NK-92 treated with Interleukin-12 subunit alpha and Interleukin-12 subunit beta, amount 100 ng/mL, for 24 hours (cell line): ENCODE measurements at places on chromosomes 4 and X.
A peak's percentile ranks its signal among the peaks of the same experiment; 100 is the strongest.

- DNase-seq, result no peak
Observed at GRCh38 chr4:87698394-87698793, 48.3 kb downstream of the DMP1 start.

DNA sequence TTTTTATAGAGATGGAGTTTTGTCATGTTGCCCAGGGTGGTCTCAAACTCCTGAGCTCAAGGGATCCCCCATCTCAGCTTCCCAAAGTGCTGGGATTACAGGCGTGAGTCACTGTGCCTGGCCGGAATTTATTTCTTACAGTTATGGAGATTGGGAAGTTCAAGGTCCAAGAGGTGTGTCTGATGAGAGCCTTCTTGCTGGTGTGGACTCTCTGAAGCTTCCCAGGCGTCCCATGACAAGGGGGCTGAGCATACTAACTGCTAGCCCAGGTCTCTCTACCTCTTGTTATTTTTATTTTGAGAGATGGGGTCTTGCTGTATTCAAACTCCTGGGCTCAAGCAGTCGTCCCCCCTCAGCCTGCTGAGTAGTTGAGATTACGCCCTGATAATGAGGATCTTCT, 2.9 kb upstream of the NSD2 start:
- no peak for DNase-seq

DNA sequence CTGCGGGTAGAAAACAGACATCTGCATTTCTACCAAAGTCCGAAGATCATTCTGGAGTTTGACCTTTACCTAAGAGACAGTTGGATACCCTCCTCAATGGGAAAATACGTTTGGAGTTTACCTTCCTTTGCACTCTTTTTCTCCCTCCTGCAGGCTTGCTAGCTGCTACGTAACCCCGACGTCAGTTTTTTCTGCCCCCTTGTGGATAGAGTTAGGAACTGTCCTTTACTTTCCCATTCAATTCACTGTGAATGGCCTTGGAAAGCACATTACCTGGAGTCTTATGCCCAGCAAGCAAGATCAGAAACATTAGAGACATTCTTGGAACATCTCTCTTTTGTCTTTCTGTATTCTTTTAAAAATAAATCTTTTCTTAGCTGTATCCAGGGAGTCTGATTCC, 250.7 kb downstream of the NAP1L3 start:
- DNase-seq, result no peak

DNA sequence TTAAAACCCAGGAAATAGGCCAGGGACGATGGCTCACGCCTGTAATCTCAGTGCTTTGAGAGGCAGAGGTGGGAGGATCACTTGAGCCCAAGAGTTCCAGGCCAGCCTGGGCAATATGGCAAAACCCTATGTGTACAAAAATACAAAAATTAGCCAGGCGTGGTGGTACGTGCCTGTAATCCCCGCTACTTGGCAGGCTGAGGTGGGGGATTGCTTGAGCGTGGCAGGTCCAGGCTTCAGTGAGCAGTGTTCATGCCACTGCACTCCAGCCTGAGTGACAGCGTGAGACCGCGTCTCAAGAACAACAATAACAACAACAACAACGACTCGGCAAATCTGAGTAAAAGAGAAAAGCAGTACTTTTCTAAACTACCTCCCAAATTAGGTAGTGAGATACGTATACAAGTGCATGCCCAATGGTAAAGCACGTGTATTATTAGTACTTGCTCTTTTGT, 13.0 kb upstream of the NDUFC1 start:
- no peak for DNase-seq

GRCh38 chr4:107808572-107808971, 16.2 kb upstream of the SGMS2 start:
- DNase-seq, result no peak

DNA sequence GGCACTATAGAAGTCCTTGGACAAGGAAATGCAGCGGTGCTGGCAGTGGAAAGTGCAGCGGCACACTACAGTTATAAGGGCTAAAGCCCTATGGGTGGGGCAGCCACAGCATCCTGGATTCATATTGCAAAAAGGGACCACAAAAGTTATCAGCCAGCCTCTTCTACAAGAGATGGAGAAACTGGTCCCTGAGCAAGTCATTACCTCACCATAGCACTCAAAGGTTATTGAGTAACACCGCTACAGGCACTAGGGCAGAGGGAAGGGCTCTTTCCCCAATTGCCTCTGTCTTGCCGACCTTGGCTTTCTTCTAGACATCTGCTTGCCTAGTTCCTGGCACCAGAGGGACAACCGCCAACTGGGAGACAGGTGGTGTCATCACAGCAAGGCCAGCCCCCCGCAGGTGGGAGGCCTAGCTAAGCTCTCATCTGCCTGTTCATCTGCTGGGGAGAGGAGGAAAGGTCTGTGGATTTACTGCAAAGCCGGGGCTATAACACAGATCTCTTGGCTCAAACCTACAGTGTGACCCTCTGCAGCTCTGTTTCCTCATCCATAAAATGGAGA, 600.0 kb downstream of the BCOR start:
- DNase-seq, result no peak

GRCh38 chr4:150949342-150949741, 65.7 kb downstream of the LRBA start:
- DNase-seq, result no peak

DNA sequence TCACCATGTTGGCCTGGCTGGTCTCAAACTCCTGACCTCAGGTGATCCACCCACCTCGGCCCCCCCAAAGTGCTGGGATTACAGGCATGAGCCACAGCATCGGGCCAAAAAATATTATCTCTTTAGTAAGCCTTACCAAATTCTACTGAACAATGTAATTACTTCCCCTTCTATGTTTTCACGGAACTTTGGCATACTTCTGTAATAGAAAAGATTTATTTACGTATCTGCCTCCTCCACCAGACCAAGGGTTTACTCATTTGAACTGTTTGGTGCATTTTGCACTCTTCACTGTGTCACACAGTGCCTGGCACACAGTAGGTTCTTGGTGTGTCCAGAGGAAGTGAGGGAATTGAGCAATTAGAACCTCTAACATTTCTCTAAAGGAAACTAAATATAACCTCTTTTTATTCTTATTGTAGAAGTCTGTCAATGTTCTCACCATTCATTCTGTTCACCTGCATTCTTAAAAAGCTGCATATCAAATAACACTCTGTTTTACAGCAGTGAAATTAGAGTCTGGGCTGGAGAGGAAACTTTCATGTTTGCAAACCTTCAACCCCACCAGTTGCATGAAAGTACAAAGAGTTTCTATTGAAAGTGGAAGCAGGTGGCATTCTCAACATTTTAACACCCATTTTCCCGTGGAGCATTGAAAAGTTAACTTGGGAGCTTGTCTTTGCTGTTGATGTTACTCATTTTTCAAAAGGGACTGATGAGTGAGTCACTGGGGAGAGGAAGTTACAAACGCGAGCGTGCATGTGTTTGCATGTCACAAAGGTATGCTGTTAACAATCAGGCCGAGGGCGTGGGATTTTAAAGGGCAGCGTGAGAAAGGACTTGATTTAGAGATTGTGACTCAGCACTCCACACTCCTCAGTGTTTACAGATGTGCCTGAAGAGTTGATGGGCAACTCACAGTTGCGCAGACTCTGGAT, 314.1 kb downstream of the STK32B start:
- DNase-seq, result no peak

DNA sequence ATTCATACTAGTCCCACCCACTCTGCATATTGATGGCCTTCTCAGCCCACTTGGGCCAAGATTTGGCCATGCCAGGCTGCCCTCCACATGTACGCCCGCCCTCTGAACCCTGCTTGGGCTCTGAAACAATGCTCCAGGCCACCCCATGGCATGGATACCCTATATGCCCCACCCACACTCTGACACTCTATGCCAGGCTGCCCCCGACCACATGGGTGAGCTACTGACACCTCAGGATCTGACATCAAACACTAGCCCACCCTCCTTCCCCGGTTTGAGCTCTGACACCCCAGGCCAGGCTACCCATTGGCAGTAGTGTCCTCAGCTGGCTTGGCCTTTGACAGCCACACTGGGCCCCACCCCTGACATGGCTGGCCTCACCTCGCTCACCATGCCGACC, 69.5 kb downstream of the HPRT1 start:
- DNase-seq, result no peak

- DNase-seq, result no peak
Observed at GRCh38 chrX:49220100-49220499, 13.0 kb downstream of the CACNA1F start.

- DNase-seq, result no peak
Observed at GRCh38 chrX:130497531-130497930, 95.7 kb downstream of the RBMX2 start.

GRCh38 chr4:123622572-123622971, 226.0 kb downstream of the SPRY1 start:
- no peak for DNase-seq

DNA sequence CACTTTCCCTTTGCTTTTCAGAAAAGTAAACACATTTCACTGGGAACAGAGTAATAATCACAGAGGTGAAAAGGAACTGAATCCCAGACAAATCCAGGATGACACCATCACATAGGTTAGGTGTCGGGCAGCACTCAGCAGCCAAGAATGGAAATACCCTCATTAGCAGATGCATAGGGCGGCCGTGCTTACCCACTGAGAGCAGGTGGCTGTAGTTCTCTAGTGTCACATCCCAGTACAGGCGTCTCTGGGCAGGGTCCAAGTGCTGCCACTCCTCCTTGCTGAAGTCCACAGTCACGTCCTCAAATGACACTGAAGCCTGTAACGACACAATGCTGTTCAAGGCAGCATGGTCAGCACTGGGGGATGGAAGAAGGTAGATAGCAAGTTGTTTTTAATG, 26.9 kb downstream of the ZNF41 start:
- no peak for DNase-seq

DNA sequence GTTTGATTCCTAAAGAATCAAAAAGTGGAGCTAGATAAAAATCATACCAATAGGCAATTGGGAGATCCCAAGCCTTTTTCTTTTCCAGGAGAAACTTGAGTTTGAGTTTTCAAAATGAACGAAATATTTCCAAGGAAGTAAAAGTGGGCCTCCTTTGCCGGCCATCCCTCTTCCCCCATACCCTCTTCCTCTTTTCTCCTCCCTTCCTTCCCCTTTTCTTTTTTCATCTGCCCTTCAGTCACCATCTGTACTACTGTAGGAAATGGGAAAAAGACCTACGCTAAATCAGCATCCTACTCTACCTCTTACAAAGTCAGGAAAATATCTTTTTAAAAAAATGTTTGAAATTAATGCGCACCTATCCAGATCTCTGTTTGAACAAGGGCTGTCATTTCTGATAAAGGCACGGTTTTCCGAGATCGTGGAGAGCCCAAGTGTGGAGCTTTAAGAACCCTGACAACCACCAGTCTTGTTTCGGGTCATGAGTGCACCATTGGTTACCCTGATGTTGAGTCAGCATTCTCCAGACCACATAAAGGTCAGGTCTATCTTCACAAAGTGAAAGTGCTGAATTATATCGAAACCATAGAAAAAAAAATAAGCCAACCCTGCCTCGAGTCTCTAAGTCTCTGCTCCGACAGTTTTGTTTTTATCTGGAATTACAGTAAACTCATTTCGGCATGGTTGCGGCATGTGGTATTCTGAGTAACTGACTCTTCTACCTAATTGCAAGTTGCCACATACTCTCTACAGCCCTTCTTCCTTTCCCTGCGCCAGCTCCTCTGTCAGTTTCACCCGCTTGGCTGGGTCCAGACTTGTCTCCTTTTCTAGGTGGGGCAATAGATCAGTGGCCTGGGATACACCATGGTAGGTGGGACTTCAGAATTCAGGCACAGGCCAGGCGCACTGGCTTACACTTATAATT, 140.2 kb upstream of the KLF3 start:
- DNase-seq, result peak; percentile 34

GRCh38 chrX:45712067-45712466, 511.4 kb upstream of the DIPK2B start:
- DNase-seq, result no peak

DNA sequence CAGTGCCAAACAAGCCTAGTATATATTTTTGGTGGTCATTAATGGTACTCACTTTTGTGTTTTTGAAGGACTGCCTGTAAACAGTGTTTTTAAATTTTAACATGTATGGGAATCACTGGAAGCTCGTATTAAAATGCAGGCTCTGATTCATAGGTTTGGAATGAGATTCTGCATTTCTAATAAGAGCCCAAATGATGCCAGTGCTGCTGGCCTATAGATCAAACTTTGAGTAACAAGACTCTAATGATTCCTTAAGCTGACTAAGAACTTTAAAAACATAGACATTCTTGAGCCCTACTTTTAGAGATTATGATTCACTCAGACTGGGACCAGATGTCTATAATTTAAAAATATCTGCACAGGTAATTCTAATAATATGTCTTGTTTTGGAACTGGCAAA, 823.2 kb upstream of the LCORL start:
- no peak for DNase-seq

- no peak for DNase-seq
Observed at GRCh38 chr4:151745481-151746231, 15.2 kb downstream of the GATB start.

DNA sequence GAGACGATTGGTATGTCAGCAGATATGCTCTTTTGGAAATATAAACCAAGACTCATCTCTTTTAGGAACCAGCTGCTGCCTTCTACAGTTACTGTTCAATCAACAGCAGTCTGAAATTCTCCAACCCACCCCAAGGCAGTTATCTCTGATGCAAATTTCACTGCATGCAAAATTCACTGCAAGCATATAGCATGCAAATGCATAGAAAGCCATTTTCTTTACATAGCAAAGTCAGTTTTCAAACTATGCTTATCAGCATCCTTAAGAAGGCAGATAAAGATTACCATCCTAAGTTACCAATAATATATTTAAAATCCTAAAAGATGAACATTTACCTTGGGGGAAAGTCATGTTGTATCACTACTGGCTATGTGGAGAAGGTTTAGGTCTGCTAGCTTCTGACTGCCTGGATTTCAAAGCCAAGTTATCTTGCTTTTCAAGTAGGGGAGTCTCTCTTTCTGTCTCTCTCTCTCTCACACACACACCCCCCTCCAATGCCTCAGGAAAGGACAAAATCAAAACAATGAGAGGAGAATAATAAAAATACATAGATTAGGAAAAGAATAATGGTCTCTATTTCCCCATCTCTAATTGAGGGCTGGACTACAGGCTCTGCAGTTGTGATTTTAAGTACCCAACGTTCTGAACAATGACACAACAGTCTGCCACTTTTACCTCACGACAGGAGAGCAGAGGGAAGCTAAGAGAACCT, 1.5 kb downstream of the NMU start:
- DNase-seq, result no peak

GRCh38 chr4:2469192-2469984, 482 bp downstream of the RNF4 start:
- DNase-seq, result peak; percentile 72

GRCh38 chr4:135192751-135193535, 991.4 kb upstream of the PABPC4L start:
- DNase-seq, result no peak

- DNase-seq, result no peak
Observed at GRCh38 chrX:107730991-107731766, 44.4 kb downstream of the TSC22D3 start.

- no peak for DNase-seq
Observed at GRCh38 chrX:152520653-152521052, 69.5 kb upstream of the GABRA3 start.
